ENCODE measurements at places on chromosomes 7 and 10.

DNA sequence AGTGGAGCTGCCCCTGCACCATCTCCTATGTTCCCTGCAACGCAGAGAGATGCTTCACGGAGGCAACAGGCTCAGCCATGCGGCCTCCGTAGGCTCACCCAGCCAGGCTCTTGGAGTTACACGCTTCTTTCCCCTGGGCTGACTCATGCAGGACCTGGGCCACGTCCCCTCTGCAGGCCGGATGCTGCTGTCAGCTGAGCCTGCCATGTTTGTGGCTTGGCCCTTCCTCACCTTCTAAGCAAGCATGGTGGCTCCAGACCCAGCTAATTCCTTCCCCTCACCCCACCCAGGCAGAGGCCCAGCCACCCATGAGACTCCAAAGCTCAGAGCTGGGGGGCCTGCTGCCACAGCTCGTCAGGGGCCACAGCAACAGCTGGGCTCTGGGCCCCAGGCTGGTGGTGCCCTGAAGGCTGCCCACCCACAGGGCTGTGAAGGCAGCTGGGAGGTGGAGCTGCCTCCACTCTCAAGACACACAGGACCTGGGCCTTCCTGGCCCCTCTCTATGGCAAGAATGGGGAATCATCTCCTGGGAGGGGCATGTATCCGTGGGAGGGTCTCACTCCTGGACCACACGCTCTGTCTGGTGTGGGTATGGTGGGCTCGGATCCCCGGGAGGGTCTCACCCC lies 219.6 kb downstream of the ELFN1 start:
- no peak for DNase-seq

GRCh38 chr10:12081879-12082557 lies 13.3 kb downstream of the DHTKD1 start:
- DNase-seq = no peak

GRCh38 chr10:387909-388660 lies 252.8 kb downstream of the ZMYND11 start:
- DNase-seq = no peak

DNA sequence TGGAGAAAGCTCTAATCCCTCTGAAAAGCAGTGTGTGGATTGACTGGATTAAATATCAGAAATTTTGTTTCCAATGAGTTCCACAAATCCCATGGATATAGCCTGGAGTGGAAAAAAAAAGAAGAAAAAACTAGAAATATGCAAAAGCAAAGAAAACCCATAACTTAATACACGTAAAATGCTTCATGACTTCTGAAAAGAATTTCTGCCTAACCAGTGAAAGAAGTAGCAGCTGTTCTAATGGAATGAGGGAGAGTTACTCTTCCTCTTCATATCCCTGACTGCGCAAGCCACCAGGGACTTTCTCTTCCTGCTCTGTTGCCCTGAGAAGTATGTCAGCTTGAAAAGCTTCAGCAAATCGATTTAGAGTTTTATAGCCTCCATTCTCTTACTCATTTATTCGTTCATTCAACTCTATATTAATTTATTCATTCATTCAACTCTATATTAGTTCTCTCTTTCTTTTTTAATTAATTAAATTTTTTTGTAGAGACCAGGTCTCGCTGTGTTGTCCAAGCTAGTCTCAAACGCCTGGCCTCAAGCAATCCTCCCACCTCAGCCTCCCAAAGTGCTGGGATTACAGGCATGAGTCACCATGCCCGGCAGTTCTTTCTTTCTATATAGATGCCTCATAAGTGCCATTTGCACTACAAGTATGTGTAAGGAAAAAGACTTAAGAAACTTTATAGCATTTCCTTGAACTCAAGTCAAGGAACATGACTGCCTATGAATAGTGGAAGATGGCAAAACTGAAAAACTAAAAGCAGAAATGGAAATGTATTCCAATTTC lies 447.3 kb upstream of the NRP1 start:
- DNase-seq = no peak

GRCh38 chr7:21448974-21449373 lies 21.1 kb downstream of the SP4 start:
- DNase-seq = no peak

DNA sequence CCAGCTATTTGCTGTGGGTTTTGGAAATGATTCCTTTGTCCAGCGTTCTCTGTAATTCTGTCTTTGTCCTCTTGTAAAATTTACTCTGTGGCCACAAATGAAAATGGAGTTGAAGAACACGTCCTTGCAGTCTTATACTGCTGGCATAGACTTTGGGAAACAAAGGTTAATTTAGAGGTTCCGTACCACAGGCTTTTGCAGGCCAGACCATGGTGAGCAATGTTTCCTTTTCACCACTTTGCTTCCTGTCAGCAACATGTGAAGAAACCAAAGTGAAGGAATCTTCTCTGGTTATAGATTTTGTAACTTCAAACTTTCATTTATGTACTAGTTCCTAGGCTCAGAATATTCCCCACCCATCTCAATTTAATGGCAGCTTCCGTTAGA lies 488.5 kb downstream of the MDFIC start:
- no peak for DNase-seq

DNA sequence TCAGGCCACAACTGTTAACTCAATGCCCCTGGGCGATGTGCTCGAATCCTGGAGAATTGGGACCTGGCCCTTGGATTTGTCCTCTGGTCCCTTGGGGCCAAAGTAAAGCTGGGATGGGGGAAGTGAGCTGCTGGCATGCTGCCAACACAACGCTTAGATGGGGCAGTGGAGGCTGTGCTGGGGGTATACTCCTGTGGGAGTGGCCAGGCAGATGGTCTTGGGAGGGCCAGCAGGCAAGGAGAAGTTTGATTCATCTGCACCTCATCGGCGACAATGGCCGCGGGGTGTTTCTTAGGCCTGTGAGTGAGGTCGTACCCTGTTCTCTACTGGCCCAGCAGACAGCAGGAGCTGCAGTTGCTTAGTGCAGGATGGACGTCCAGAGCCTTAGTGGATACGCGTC lies 139.0 kb upstream of the MTPN start:
- DNase-seq = no peak

DNA sequence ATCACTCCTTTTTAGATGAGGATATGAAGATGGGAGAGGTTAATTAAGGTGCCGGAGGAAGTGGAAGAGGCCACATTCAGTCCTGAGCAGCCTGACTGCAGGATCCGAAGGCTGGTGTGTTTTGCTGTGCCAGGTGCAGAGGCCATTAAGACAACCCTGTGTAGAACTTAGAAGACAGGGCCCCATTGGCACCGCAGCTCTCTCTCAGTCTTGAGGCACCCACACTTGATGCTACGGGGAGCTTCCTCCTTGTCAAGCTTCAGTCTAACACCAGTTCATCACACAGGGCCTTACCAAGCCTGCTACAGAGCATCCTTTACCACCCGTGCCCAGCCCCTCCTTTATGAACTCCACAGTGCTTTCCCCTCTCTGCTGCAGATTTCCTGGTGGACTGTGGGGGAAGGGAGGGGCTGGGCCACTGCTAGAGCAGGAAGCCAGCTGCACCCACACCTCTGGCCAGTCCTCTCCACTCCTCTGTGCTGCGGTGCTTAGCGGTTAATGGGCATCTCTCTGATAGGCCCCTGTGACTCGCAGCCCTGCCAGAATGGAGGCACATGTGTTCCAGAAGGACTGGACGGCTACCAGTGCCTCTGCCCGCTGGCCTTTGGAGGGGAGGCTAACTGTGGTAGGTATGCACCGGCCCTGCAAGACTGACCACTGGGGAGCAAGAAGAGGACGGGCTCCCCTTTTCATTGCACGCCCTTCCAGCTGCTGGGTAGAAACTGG lies 45.5 kb downstream of the VWA2 start:
- DNase-seq = no peak

DNA sequence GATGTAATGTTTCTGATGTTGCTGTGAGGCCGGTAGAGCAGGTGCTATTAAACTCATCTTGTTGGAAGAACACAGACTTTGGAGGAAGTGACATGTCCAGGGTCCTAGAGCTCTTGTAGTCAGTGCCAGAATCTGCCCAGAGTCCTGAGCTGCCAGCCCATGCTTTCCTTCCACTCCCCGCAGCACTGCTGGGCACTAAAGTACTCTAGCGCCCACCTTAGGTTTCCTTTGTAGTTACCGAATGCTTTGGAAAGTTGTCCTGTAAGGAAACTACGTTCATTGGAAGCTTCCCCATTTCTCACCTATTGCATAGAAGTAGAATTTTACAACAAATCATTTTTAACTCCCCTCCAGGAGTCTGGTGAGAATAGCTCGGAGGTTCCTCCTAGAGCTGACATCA lies 11.0 kb downstream of the ZNF862 start:
- no peak for DNase-seq

GRCh38 chr10:100827819-100828737 lies 82.7 kb downstream of the PAX2 start:
- no peak for DNase-seq

DNA sequence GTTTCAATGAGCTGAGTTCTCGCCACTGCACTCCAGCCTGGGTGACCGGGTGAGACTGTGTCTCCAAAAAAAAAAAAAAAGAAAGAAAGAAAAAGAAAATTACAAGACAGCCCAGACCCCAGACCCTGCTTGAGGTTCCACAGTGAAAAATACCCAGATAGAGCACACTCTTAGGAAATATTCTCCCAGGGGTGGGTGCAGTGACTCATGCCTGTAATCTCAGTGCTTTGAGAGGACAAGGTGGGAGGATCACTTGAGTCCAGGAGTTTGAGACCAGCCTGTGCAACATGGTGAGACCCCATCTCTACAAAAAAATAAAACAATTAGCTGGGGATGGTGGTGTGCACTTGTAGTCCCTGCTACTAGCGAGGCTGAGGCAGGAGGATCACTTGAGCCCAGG lies 41.1 kb upstream of the GTF2IRD1 start:
- DNase-seq = no peak

GRCh38 chr10:24313283-24313682 lies 104.3 kb downstream of the KIAA1217 start:
- no peak for DNase-seq

DNA sequence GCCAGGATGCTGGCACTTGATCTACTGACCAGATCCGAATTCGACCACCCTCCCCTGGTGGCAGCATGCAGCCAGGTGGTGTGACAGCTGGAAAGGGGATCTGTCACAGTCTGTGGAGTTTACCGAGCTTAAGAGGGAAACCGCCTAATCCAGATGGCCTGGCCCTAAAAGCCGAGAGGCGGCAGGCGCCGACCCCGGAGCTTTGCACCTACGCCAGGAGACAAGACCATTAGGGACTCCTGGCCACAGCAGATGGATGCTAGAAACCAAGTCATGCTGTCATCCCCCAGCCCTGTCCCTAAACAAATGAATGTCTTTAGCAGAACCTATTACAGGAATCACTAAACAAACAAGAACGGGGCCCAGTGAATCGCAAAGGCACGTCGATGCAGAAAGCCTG lies 27.7 kb downstream of the RCC1L start:
- DNase-seq = no peak

DNA sequence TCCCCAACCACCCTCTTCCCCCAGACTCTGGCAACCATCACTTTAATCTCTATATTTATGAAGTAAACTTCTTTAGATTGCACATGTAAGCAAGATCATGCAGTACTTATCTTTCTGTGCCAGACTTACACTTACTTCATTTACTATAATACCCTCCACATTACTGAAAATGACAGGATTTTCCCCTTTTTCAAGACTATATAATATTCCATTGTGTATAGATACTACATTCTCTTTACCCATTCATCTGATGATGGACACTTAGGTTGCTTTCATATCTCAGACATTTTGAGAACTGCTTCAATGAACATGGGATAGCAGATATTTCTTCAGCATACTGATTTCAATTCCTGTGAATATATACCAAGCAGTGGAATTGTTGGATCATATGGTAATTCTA lies 4.4 kb downstream of the DOCK4 start:
- no peak for DNase-seq

DNA sequence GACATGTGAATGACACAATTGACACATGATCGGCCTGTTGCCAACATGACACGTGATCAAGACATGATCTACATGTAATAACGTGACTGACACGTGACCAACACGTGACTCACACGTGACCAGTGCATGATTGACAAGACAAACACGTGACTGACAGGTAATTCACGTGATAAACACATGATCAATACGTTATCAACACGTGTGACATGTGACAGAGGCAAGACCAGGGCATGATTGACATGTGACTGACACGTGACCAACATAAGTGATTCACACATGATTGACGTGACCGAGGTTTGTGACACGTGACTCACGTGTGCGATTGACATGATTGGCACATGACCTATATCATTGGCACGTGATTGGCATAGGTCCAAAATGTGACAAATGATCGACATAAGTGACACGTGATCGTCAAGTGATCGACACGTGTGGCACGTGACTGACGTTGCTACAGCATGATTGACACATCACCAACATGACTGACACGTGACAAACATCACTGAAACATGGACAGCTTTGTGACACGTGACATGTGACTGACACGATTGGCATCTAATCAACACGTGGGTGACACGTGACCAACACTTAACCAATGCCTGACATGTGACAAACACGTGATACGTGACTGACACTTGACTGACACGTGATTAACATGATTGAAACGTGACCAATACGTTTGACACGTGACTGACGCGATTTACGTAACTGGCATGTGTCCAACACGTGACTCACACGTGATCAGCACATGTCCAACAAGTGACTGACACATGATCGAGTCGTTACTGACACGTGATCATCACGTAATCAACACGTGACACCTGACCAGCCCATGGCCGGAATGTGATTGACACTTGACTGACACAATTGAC lies 23.0 kb downstream of the CRPPA start:
- no peak for DNase-seq

- no peak for DNase-seq
Observed at GRCh38 chr10:130041451-130042371, 68.9 kb downstream of the C10orf143 start.

GRCh38 chr7:116242178-116242577 lies 31.8 kb downstream of the TES start:
- DNase-seq = no peak

DNA sequence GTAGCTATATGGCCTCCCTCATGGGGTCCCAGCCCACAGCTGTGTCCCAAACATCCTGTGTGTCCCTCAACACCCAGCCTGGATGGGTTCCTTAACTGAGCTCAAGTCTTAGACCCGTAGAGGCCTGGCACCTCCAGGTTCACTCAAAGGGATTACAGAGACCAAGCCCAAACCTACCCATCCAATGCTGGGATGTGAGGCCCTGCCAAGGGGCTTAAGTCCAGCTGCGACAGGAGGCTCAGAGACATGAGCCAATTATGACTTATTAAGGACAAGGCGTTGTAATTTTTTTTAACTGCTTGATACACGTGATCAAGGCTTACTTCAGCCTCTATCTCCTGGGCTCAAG lies 105.6 kb upstream of the RET start:
- no peak for DNase-seq

DNA sequence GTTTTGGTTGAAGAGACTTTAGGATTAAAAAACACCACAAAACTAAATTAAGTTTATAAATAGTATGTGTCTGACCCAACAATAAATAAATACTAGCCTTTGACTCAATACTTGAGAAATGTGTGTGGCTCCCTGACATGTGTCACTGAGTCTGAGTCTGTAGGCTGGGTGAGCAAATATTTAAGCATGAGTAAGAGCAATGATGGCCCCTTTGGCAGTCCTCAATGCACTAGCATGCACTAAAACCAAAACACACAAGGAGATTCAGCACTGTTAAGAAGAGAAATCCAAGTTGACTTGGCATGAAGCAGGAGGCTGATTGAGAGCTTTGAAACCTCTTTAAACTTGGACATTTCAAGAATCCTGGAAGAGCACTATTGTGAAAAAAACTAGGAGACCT lies 37.1 kb downstream of the CCDC71L start:
- DNase-seq = no peak

Measured in activated CD8-positive, alpha-beta memory T cell treated with anti-CD3 and anti-CD28 coated beads for 48 hours (primary cell).